Activated CD4-positive, alpha-beta T cell treated with anti-CD3 and anti-CD28 coated beads for 24 hours (primary cell): ENCODE measurements at places on chromosomes 4 and X.
A peak's percentile ranks its signal among the peaks of the same experiment; 100 is the strongest.

GRCh38 chr4:23856630-23857029 is 33.2 kb downstream of the PPARGC1A start:
- no peak for DNase-seq

- DNase-seq, result peak; percentile 23
Measured at GRCh38 chr4:102564399-102565059, 63.4 kb downstream of the NFKB1 start.

DNA sequence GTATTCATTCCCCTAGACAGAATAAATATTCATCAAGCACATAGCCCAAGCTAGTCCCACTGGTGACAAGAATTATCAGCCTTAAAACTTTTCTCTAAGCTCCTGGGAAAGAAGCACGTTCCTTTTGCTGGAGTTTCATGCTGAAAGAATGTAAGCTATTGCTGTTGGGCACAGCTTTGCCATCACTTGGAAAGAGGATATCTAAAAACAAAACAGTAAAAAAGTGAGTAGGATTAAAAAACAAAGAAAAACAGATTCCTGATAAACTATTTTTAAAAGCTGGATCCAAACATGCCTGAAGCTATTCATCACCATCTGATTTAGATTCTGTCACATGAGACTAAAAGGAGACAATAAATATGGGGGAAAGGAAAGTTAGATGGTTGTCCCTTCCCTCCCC is 176.8 kb downstream of the SCFD2 start:
- no peak for DNase-seq

DNA sequence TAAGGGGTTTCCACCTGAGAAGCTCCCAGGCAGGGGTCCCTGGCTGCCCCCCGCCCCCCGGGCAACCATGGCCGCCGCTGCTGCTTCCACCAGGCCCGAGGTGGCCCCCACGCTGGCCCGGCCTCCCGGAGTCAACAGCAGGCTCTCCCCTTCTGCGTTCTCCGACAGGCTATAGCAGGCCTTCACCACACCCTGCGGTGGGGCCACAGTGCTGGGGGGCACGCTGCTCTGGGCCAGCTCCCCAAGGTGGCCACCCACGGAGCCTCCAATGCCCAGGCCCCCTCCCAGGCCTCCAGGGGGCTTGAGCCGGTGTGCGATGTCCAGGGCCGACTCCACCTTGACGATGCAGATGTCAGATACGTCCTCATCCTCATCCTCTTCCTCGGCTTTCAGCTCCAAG is 72.5 kb downstream of the UBE2K start:
- DNase-seq, result no peak

- no peak for DNase-seq
Measured at GRCh38 chr4:74473155-74473811, 28.3 kb downstream of the AREG start.

- no peak for DNase-seq
Measured at GRCh38 chrX:140389331-140389730, 115.5 kb downstream of the SOX3 start.

- no peak for DNase-seq
Measured at GRCh38 chr4:154998284-154998683, 210.2 kb upstream of the NPY2R start.

DNA sequence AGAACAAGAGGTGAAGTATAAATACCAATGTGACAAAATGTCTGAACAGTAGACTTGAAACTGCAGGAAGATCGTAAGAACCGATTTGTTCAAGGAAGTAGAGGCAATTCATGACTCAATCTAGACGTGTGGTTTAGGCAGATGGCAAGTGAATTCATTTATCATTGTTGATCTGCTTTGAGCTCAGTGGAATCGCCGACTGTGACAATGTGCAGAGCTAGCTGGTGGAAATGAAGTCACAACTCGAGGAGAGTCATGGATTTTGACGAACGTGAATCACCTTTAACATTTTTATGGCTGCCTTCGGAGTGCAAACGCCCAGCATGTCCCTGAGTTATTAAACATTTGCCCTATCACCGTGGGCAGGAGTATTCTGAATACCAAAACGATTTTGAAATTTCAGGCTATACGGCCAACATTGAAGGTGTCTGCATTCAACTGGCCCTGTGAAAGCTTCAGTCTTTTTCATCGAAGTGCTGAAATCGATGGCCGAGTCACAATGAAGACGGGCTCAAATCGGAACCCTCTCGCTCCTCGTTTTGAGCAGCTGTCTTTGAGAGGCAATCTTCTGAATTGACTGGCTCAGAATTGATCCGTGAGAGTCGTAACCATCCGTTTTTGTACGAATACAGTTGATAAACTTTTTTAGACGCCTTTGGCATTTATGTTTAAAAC is 689 bp upstream of the OGT start:
- DNase-seq, result peak; percentile 26

- no peak for DNase-seq
Measured at GRCh38 chr4:61200187-61200915, at the start of gene ADGRL3. ADGRL3 (plus strand) TSS chr4:61200326.

DNA sequence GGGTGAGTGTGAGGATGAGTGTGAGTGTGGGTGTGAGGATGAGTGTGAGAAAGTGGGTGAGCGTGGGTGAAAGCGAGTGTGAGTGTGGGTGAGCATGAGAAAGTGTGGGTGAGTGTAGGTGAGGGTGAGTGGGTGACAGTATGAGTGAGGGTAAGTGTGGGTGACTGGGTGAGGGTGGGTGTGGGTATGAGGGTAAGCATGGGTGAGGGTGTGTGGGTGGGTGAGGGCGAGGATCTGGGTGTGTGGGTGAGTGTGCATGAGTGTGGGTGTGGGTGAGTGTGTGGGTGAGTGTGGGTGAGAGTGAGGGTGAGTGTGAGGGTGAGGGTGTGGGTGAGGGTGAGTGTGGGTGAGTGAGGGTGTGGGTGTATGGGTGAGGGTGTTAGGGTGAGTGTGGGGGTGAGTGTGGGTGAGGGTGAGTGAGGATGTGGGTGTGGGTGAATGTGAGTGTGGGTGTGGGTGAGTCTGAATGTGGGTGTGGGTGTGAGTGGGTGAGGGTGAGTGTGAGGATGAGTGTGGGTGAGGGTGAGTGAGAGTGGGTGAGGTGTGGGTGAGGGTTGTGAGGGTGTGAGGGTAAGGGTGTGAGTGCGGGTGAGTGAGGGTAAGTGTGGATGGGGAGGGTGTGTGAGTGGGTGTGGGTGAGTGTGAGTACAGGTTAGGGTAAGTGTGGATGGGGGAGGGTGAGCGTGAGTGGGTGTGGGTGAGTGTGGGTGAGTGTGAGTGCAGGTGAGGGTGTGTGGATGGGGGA is 48.9 kb downstream of the ING2 start:
- no peak for DNase-seq

- no peak for DNase-seq
Measured at GRCh38 chrX:72243472-72243871, 4.6 kb upstream of the ERCC6L start.

DNA sequence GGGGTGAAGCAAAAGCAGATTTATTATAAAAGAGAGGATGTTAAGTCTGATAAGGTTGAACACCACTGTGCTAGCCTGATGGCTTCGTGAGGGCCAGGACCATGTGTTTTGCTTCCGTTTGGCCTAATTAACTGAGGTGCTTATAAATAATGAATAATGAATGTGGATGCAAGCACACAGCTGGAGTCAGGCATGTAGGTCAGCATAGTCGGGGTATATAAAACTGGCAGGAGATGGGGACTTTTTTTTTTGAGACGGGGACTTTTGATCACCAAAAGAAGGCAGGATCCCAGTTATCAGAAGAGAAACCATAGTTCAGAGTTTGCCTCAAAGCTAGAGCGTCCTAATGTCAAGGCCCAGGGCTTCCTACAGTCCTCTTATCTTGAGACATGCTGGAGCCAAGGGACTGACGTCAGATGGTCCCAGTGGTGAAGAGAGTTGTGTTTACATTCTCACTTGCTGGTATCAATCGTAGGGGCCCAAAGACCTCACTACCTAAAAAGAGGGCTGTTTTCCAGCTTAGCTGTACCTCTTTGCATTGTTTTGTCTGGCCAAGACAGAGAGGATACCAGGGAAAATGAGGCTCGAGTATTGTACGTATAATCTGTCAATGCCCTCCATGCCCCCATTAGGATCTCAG is 50.4 kb downstream of the RTL9 start:
- no peak for DNase-seq

DNA sequence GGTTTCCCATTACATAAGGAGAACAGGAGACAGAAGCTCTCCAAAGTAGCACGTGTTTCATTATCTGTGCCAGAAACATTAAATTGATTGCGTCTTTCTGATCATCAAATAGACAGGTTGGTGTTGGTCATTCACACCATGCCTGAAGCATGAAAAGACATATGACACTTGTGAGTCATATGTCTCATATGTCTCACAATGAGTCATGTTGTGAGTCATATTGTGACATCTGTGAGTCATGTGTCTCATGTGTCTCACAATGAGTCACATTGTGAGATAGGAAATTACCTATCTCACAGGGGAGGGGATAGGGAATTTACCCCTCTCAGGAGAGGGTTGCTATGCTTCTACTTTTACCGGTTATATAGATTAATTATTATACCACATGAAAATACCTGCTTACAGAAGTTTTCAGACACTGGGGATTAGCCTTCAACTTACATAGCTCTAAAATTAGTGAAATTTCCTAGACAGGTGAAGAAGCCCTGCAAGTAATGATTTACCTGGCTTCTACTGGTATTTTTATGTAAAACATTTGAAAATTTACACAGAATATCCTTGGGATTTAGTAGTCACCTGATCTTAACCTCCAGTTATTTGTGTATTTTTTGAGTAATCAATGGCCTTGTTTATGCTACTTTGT is 80.8 kb downstream of the NPFFR2 start:
- DNase-seq, result peak; percentile 0

DNA sequence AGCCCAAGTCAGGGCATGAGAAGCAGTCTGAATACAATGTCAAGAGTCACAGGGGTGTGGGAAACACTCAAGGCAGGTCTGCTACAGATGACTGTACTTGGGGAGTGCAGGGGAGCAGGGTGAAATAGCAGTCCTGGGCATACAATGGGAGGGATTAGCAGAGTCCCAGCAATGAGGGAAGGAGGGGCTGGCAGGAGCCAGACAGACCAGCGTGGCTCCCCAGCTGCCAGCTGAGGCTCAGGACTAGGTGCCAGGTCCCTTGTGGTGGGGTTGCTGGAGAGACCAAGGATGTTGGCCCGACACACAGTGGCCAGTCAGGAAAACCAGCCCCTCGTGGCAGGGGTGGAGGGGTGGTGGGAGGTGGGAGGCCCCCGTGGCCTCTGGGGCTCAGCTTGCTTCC is 86.6 kb downstream of the RTL5 start:
- DNase-seq, result no peak

DNA sequence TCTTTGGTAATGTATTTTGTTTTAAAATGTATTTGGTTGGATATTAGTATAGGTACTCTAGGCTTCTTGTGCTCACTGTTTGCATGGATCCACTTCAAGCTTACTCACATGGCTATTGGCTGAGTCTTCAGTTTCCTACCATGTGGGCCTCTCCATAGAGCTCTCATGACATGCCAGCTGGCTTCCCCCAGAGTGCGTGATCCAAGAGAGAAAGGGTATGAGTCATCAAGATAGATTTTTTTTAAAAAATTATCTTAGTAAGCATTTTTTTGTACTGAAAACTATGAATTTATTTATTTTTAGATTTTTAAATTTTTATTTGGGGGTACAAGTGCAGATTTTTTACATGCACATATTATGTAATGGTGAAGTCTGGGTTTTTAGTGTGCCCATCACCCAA is 219.1 kb upstream of the AMOT start:
- no peak for DNase-seq

- no peak for DNase-seq
Measured at GRCh38 chr4:98778206-98778605, 119.8 kb upstream of the TSPAN5 start.

- DNase-seq, result no peak
Measured at GRCh38 chr4:141669501-141669900, 33.1 kb downstream of the IL15 start.

DNA sequence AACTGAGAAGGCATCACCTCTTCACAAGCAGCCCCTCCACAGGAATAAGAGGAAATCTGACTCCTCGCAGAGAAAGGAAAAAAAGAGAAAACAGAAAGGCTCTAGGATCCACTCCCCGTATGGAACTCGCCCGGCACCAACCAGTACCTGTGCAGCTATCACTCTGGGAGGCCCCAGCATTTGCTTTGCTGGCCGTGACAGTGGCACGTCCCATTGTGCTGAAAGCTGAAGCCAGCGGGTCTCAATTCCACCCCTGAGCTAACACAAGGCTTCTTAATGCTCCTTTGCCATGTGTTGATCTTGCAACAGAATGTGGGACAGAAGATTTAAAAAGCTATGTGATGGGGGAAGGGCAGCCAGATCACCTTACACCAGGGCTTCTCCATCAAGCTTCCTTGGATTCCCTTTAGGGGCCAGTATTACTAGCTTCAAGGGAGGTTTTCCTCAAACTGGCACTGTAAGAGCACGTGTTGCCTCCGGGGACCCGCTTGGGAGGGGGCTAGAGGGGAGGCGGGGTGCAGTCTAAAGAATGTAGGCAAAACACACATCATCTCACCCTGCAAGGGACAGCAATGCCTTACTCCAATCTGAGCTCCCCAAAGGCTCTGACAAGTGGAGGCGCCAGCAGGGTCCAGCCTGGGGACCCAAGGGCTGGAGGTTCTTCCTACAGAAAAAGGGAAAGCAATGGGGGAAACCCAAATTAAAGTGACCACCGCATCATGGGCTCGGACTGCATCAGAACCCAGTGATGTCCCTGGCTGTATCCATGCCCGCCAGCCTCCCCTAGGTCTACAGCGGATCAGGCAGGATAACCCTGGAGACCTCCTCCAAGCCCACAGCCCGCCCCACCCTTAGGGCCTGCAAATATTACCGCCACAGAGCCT is 1.2 kb downstream of the USP46 start:
- DNase-seq, result no peak

GRCh38 chr4:161929956-161930355 is 233.8 kb downstream of the FSTL5 start:
- DNase-seq, result no peak

DNA sequence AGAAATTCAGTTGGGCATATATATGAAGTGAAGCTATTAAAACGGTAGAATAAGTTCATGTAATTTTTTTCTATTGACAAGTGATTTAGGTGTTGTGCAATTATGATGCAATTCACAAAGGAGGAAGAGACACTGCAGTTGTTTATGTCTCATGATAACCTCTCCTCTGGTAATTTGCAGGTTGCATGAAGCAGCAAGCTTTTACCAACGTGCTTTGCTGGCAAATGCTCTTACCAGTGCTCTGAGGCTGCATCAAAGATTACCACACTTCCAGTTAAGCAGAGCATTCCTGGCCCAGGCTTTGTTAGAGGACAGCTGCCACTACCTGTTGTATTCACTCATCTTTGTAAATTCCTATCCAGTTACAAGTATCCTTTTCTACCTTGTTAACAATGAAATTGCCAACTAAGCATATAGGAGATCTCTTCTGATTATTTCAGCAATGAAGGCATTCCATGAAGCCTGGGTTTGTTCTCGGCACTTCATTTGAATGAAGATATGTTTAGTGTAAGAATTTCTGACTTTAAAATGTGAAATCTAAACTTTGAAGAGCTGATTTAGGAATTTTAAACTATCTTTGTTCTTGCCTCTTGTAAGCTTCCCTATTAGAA is 3.9 kb downstream of the TMEM33 start:
- no peak for DNase-seq

GRCh38 chr4:78863254-78863869 is 75.9 kb downstream of the PAQR3 start:
- no peak for DNase-seq

GRCh38 chr4:148542922-148543623 is 100.9 kb upstream of the NR3C2 start:
- no peak for DNase-seq

- no peak for DNase-seq
Measured at GRCh38 chr4:159483110-159483781, 380.4 kb downstream of the RAPGEF2 start.

GRCh38 chr4:70859066-70859465 is 19.4 kb upstream of the GRSF1 start:
- DNase-seq, result no peak
